ENCODE measurements at places on chromosomes 2 and 18. TPM values are rescaled to one million over a fixed set of nuclear protein-coding genes. Genes with fewer than 3 reads are reported as not detected.

ALPG gene
- total RNA-seq = not detected

NDC80 gene
- total RNA-seq = 9.7 TPM

TMEM178A gene
- total RNA-seq = 0.40 TPM

MOB1A gene
- 81.3 TPM for total RNA-seq

NT5C1B gene
- not detected for total RNA-seq

KCNE4 gene
- 0.12 TPM for total RNA-seq

EPAS1 gene
- 89.5 TPM for total RNA-seq

ASPRV1 gene
- total RNA-seq = 0.16 TPM

LRRTM4 gene
- not detected for total RNA-seq

KIF1A gene
- total RNA-seq = 0.12 TPM

CD207 gene
- total RNA-seq = not detected

MALL gene
- total RNA-seq = 248 TPM

VSNL1 gene
- 65.6 TPM for total RNA-seq

GALNT5 gene
- 3.8 TPM for total RNA-seq

PID1 gene
- total RNA-seq = 1.2 TPM

NEDD4L gene
- 16.2 TPM for total RNA-seq

SERPINB4 gene
- total RNA-seq = 418 TPM

CHRND gene
- total RNA-seq = not detected

Data from esophagus mucosa (tissue), 1 donor.